ENCODE measurements at places on chromosomes 2 and 18. TPM values are rescaled to one million over a fixed set of nuclear protein-coding genes. Genes with fewer than 3 reads are reported as not detected.

DNA sequence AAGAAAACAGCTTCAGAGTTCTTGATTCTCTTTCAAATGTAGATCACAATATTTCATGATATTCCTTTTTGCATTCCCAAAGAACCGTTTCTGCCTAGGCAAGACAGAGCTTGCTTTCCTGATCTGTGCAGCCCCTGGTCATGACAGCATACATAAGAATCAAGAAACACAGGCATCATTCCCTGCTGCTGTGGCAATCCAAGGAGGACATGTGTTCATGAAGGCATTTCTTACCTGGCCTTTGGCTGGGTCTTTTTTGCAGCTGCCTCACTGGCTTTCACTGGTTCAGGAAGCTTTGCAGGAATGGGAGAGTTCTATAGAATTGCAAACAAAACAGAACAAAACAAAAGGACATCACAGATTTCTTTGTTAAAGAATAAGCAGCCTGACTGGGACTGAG lies 87.6 kb upstream of the NFU1 start:
- no peak for DNase-seq

- no peak for DNase-seq
Observed at GRCh38 chr2:108853421-108853820, 66.8 kb downstream of the CCDC138 start.

DNA sequence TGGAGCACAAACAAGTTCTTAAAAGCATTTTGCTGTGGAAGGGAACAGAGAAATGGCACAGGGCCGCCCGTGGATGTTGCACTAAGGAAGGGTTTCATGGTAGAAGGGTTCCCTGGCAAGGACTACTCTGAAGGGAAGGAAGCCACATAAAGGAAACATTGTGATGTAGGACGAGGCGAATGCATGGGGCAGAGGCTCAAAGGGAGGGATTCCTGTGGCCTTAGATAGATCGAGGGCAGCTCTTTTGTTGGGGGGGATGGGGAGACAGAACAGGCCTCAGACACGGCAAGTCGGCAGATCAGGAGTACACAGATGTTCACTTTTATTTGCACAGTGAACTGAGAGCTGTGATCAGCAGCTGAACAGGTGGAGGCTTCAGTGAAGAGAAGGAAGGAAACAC lies 205.4 kb downstream of the SNTG2 start:
- DNase-seq, result no peak

- DNase-seq, result no peak
Observed at GRCh38 chr2:37609782-37610181, 61.7 kb downstream of the CDC42EP3 start.

The CD8B2 gene
- total RNA-seq, result 0.16 TPM
